Heart right ventricle (tissue), 16 donors: ENCODE measurements at places on chromosomes 12 and 14. TPM values are rescaled to one million over a fixed set of nuclear protein-coding genes. Genes with fewer than 3 reads are reported as not detected.
A peak's percentile ranks its signal among the peaks of the same experiment; 100 is the strongest.

The LDHB gene
- total RNA-seq = 1,958 TPM

The ESPL1 gene
- 0.37 TPM for total RNA-seq

The LRRC10 gene
- 34.1 TPM for total RNA-seq

The TMEM52B gene
- not detected for total RNA-seq

The IGF1 gene
- total RNA-seq = 12.7 TPM

The MFAP5 gene
- 19.6 TPM for total RNA-seq

DNA sequence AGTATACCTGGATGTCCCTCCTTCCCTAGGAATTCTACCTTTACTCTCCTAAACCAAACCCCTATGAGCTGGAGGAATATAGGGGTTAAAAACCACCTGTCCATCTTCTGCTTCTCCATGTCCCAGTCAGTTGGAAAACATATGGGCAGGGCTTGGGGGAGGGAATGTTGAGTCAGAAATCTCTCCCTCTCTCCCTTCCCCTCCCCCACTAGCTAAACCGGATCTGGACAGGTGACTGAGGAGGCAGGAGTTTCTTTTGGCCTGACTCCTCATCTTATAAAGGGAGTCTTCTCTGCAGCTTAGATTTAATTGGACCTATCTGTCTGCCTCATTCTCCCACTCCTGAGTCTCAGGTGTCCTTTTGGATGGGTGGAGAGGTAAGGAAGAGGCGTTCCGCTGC is 6.1 kb downstream of the ERBB3 start:
- H3K27me3 ChIP-seq = peaks cover 14% of the 10 kb centered on the region
- no peaks in the 10 kb centered on the region for H3K4me1 ChIP-seq
- H3K27ac ChIP-seq = no peak overlapping the region
- H3K36me3 ChIP-seq = no peaks in the 10 kb centered on the region
- DNase-seq = no peak

GRCh38 chr12:123363740-123364531 is 711 bp downstream of the SBNO1 start:
- no peaks in the 10 kb centered on the region for H3K36me3 ChIP-seq
- no peaks in the 10 kb centered on the region for H3K27me3 ChIP-seq
- peak overlapping the region; percentile 98 for H3K4me3 ChIP-seq

- H3K36me3 ChIP-seq = no peaks in the 10 kb centered on the region
- peak; percentile 77 for DNase-seq
- peak overlapping the region; percentile 32 for H3K4me3 ChIP-seq
- H3K27ac ChIP-seq = peak overlapping the region; percentile 81
These were observed 474 bp downstream of the FITM1 start for GRCh38 chr14:24130717-24131548.

DNA sequence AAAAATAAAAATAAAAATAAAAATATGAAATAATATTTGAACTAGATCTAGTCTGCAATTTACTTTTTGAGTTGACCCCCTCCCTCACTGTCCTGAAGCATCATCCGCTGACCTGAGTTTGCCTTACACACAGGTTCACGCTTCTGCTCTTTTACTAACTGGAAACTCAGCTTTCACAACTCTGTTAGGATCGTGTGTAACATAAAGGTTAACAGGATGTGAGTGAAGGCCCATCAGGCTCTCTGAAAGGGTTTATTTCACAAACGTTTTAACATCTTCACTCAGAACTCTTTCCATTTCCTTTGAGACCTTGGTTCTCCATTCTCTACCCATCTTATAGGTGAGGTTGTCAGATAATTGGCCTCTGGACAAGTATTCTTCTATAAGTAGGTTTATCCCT is 191.4 kb downstream of the FOXN3 start:
- H3K4me1 ChIP-seq = peaks cover 18% of the 10 kb centered on the region
- H3K27me3 ChIP-seq = no peaks in the 10 kb centered on the region
- DNase-seq = no peak
- H3K36me3 ChIP-seq = no peaks in the 10 kb centered on the region

DNA sequence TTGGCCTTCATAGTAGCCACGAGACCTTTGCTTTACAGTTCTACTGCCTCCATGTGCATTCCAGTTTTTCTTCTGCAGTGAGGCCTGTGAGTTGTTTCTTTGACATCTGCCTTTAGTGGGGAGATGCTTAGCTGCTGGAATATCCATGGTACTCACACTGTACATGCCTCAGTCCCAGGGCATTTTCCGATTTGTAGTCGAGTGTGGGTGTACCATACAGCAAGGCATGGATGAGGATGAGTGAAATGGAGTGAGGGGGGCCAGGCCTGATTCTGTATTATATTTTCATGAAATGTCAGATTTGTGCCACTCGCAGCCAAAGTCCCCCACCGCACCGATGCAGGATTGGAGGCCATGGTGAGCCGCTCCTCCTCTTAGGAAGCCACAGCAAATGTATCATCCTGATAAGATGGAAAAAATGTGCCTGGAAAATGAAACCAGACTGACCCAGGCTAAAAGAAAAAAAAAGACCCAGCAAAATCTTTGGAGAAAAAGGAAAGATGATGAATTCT is 173.0 kb downstream of the ADGRD1 start:
- H3K27me3 ChIP-seq = no peaks in the 10 kb centered on the region
- H3K4me1 ChIP-seq = peaks cover 7% of the 10 kb centered on the region
- DNase-seq = no peak
- no peaks in the 10 kb centered on the region for H3K36me3 ChIP-seq
- H3K4me3 ChIP-seq = no peak overlapping the region
- H3K27ac ChIP-seq = no peak overlapping the region

DNA sequence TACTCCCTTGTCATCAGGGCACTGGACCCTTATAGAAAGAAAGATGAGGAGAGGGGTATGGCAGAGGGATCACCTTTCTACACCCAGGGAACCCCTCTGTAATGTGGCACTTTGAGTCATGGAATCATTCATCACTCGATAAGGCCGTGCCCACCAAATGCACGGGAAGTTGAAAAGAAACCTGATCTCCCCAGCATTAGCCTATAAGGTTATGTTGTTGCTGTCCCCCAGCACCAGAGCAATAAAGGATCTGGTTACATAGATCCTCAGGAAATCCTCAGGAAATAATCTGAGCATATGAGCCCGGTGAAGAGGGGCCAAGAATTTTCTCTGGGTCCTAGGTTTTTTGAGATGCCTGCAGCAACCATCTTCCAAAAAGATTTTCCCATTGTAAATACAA is 148.8 kb upstream of the CRY1 start:
- no peak overlapping the region for H3K4me3 ChIP-seq
- H3K36me3 ChIP-seq = no peaks in the 10 kb centered on the region
- H3K27ac ChIP-seq = no peak overlapping the region
- H3K4me1 ChIP-seq = no peaks in the 10 kb centered on the region

DNA sequence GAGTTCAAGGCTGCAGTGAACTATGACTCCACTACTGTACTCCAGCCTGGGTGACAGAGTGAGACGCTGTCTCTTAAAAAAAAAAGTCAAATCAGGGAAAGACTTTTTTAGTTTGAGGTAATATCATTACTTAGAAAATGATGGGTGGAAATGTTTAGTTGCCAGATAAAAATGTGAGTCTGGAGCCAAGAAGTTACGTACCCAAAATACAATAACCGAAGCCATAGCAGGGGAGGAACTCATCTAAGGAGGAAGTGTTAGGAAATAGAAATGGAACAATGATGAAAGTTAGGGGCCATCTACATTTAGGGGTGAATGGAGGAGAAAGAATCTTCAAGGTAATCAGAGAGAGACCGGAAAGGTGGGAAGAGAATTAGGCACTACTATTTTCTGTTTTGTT is 98.8 kb downstream of the DACT1 start:
- DNase-seq = no peak
- no peaks in the 10 kb centered on the region for H3K27me3 ChIP-seq
- H3K27ac ChIP-seq = no peak overlapping the region
- no peak overlapping the region for H3K4me3 ChIP-seq
- H3K4me1 ChIP-seq = peaks cover 5% of the 10 kb centered on the region

- no peaks in the 10 kb centered on the region for H3K27me3 ChIP-seq
- no peak for DNase-seq
- peaks cover 16% of the 10 kb centered on the region for H3K4me1 ChIP-seq
These were observed 605 bp downstream of the ZCRB1 start for GRCh38 chr12:42325326-42325652.

DNA sequence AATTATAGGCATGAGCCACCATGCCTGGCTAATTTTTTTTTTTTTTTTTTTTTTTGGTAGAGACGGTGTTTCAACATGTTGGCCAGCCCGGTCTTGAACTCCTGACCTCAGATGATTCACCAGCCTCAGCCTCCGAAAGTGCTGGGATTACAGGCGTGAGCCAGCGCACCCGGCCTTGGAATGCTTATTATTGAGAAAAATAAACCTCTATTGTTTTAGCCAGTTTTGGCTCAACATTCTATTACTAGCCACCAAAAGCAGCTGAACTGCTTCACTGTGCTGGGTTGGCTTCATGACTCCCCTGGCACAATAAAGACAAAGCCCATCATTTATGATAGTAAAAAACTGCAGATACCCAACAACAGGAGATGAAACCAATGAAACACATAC is 93.5 kb upstream of the CEP83 start:
- no peaks in the 10 kb centered on the region for H3K36me3 ChIP-seq
- H3K27ac ChIP-seq = no peak overlapping the region
- no peaks in the 10 kb centered on the region for H3K27me3 ChIP-seq
- no peak overlapping the region for H3K4me3 ChIP-seq

DNA sequence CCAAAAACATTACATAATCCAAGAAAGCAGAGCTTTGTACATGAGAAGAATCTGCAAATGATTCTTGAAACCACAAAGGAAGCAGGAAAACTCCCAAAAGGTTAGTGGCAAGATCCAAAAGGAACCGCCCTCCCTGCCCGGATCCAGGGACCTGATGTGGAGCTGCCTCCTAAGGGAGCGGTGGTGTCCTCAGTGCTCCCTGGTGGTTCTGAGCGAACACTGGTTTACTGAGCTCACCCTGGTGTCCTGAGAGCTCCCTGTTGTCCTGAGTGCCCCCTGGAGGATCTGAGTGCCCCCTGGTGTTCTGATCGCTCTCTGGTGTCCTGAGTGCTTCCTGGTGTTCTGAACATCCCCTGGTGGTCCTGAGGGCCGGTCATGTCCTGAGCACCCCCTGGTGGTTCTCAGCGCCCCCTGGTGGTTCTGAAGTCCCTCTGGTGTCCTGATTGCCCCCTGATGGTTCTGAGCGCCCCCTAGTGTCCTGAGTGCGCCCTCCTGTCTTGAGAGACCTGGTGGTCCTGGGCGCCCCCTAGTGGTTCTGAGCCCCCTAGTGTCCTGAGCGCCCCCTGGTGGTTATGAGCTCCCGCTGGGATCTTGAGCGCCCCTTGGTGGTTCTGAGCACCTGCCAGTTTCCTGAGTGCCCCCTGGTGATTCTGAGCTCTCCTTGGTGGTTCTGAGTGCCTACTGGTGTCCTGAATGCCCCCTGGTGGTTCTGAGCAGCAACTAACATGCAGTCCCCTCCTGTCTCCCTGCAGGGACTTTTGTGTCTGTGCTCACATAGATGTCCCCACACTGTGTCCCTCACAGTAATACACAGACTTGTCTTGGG is 891.1 kb downstream of the TMEM121 start:
- H3K4me3 ChIP-seq = no peak overlapping the region
- no peak overlapping the region for H3K27ac ChIP-seq
- peaks cover 3% of the 10 kb centered on the region for H3K27me3 ChIP-seq
- peak; percentile 47 for DNase-seq

DNA sequence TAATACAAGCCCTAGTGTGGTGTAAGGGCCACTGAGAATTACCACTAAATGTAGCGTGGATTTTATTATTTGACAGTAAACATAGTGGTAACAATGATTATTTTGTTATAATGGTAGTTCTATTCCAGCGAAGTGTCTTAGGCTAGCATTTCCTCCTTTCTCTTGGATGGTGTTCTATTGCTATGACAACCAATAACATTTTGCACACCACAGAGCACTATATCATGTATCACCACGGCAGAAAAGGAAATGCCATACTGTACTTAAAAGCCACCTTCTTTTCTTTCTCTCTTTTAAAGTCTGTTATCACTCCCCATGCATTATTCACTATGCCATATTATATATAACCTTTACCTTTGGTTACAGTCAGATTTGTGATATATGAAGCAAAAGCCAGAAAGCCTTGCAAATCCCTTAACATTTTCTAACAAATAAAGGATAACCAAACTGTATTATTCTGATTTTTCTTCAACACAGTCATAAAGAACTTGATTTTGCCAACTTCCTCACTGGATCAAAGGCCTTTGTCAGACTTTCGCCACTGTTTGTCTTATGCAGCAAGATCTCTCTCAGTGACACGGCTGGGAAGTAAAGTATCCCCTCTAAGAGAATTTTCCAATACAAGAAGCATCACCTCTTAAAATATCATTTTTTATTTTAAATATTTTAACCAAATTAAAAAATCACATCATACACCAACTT is 195.8 kb downstream of the FOXN3 start:
- H3K4me3 ChIP-seq = no peak overlapping the region
- DNase-seq = no peak
- no peak overlapping the region for H3K27ac ChIP-seq
- H3K36me3 ChIP-seq = peaks cover 7% of the 10 kb centered on the region

DNA sequence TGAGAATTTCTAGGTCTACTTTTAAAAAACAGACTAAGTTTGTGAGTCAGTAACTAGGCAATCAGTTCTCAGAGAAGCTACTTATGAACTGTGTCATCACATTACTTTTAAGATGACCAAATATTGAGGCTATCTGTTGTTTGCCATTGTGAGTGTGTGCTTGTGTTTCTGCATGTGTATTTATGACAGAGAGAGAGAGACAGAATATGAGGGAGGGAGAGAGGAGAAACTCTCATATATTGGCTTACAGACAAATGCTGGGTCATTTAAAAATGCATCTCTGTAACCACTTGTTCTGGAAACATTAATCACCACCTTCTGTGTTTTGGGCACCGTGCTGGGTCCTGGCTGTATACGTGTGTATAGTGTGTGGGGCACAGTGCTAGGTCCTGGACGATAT is 161.5 kb upstream of the FRMD6 start:
- H3K4me1 ChIP-seq = no peaks in the 10 kb centered on the region
- H3K27ac ChIP-seq = no peak overlapping the region
- no peak for DNase-seq

- H3K4me1 ChIP-seq = peaks cover 18% of the 10 kb centered on the region
- no peak overlapping the region for H3K4me3 ChIP-seq
- H3K36me3 ChIP-seq = no peaks in the 10 kb centered on the region
- no peaks in the 10 kb centered on the region for H3K27me3 ChIP-seq
- no peak for DNase-seq
These were observed 206.1 kb downstream of the SLC41A2 start for GRCh38 chr12:104752016-104752415.

DNA sequence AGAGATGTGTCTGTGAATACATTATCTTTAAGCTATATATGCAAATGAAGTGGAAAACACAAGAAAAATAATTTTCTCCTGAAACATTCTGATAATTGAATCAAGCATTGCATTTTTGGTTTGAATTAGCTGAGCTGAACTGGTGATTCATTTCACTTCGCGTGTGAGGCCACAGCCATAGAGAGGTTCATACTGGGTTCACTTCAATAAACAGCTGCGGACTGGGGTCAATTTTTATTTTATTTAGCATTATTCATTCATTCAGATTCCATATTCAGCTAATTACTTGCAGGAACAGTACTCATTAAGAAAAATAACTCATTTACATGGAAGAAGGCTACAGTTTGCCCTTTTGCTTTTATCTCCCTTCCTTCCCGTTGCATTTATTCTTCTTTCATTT is 195.2 kb upstream of the LRIG3 start:
- H3K4me1 ChIP-seq = no peaks in the 10 kb centered on the region
- no peaks in the 10 kb centered on the region for H3K36me3 ChIP-seq
- DNase-seq = no peak
- H3K27me3 ChIP-seq = no peaks in the 10 kb centered on the region
- H3K27ac ChIP-seq = no peak overlapping the region
